ENCODE measurements at places on chromosomes 3 and 15.

GRCh38 chr3:85255949-85256348 lies 297.2 kb downstream of the CADM2 start:
- DNase-seq = no peak

DNA sequence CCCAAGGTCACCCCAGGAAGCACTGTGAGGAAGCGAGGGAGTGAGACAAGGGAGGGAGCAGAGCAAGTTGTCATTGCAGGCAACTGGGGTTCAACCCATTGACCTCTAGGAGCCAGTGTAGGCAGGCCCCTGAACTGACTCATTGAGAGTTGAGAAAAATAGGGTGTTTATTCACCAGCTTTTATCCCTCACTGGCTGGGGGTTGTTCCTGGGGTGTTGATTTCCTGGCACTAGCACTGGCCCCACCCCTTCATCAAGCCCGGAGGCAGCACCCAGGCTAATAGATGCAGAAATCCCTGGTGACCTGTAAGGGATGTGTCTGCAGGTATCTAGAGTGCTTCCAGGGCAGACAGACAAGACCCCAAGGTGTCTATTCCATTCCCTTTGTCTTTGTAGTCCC lies 183.9 kb downstream of the ARRDC4 start:
- no peak for DNase-seq

- DNase-seq = no peak
Observed at GRCh38 chr15:75065851-75066509, 42.6 kb downstream of the PPCDC start.

DNA sequence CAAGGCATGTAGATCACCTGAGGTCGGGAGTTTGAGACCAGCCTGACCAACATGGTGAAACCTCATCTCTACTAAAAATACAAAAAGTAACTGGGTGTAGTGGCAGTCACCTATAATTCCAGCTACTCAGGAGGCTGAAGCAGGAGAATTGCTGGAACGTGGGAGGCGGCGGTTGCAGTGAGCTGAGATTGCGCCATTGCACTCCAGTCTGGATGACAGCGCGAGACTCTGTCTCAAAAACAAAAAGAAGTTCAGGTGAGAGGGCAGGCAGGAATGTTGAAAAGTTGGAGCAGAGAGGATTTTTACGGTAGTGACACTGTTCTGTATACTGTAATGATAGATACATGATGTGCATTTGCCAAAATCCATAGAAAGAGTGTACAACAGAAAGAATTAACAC lies 31.7 kb downstream of the GXYLT2 start:
- DNase-seq = no peak

GRCh38 chr3:117101697-117102096 lies 392.1 kb downstream of the TUSC7 start:
- DNase-seq = no peak

GRCh38 chr15:45918839-45919238 lies 284.0 kb downstream of the SQOR start:
- no peak for DNase-seq

DNA sequence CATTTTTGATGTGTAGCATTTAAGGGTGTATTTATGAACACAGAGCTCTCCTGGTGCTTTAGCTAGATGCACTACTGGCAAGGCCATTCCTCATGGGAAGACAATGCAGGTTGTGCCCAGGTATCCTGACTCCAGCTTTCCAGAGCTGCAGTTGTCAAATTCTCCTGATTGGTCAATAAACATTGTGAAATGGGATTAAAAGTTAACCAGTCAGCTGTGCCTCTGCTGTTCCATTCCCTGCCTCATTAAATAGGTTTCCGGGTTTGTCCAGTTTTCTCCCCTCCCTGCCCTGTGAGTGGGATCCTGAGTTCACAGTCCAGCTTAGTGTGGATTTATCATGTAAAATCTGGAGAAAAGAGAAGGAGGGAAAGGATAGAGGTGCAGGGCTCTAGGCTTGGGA lies 207.3 kb downstream of the SQOR start:
- no peak for DNase-seq

GRCh38 chr3:13115576-13115910 lies 42.3 kb upstream of the IQSEC1 start:
- DNase-seq = no peak

GRCh38 chr3:115494826-115495225 lies 128.5 kb upstream of the GAP43 start:
- DNase-seq = no peak

GRCh38 chr15:64851503-64851840 lies 9.8 kb downstream of the PLEKHO2 start:
- no peak for DNase-seq

DNA sequence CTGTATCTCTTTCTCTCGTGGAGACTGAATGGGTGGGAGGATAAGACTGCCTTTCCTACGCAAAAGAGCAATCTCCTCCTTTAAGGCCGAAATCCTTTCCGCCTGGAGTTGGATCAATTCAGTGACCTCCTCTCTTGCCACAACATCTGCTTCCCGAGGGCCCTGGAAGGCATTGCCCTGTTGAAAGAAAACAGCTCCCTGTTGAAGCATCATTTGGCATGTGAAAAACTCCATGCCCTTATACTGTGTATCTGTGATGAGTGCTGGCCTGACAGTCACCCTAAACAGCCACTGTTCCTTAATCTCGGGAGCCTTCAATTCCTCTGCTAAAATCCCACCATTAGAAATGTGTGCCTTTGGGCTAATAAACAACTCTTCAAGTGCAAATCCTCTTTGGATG lies 80.2 kb downstream of the BOC start:
- no peak for DNase-seq

DNA sequence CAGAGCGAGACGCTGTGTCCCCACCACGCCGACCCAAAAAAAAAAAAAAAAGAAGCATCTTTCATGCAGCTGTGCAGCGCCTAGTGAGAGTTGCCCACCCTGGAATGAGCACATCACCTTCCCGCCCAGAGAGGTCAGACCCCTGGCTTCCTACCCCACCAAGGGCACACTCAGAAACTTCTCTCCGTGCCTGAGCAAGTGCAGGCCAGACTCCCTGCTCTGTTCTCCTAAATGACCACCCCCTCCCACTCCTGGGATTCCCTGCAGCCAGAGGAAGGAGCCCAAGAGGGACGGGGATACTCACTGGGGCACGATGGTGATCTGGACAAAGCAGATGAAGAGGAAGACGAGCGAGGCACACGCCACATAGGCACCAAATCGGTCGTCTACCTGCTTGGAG lies 116.0 kb downstream of the SEC22A start:
- DNase-seq = no peak

GRCh38 chr15:76310475-76311099 lies 682 bp downstream of the ETFA start:
- no peak for DNase-seq

DNA sequence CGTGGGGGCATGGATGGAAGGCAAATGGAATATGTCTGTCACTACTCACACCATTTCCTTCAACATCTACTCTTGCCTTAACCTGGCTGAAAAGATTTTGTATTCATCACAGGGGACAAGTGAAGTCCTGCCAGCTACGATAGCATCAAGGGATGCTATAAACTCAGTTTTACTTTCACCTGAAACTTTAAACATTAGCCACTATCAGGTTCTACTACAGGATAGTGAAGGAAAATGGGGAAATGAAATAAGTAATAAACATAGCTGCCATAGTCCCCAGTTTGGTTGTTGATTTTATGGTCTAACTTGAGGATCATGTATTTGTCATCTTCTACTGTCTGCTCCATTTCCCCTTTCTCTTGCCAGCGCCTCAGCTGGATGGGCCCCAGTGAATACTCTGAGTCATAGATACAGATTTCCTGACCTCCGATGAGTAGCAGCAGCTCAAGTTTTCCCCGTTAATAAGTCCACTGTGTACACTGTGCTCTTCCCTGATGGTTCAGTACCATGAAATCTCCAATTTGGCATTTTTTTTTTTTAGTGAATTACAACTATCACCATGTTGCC lies 338.2 kb upstream of the SLCO3A1 start:
- DNase-seq = no peak

- DNase-seq = no peak
Observed at GRCh38 chr15:81117136-81117535, 16.9 kb upstream of the CFAP161 start.

All from activated CD4-positive, alpha-beta memory T cell treated with anti-CD3 and anti-CD28 coated beads, Interleukin-2, amount 10 ng/mL, durations not matched to agents 7 days and 5 days (primary cell).